ENCODE measurements at places on chromosomes 11 and 22. TPM values are rescaled to one million over a fixed set of nuclear protein-coding genes. Genes with fewer than 3 reads are reported as not detected.

The P2RY6 gene
- total RNA-seq: 0.98 TPM

The VSIG2 gene
- 2.1 TPM for total RNA-seq

The KIF18A gene
- 0.29 TPM for total RNA-seq

- DNase-seq: no peak
Measured at GRCh38 chr11:115506954-115507675, 2.9 kb upstream of the CADM1 start.

DNA sequence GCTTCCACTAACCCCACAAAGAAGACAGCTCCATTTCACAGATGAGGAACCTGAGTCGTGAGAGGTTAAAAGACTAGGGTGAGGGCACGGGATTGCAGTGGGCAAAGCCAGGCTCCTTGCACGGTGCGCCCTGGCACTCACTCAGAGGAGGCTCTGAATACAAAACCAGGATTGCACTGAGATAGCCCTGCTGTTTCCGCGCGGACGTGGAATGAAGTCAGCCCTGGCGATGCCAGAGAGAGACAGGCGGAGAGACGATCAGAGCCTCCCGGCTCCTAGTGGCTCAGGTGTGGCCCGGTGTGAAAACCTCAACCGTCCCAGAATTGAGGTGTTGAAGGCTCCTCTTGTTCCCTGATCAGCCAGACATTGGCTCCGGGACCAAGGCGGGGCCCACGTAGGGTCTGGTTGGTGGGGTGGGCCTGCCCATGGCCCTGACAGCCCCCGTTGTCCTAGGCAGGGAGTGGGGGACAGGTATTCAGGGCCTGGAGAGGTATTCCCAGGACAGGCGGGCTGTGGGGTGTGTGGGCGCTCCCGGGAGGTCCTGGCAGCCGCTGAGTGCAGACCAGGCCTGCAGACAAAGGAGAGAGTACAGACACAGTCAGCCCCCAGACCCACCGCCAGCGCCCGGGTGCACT is 43.1 kb upstream of the LINC01488 start:
- peak; percentile 43 for DNase-seq

GRCh38 chr22:43216738-43217137 is 29.8 kb upstream of the TTLL12 start:
- no peak for DNase-seq

GRCh38 chr11:65116370-65117205 is 913 bp downstream of the ZNHIT2 start:
- DNase-seq: peak; percentile 49

Data from pancreas (tissue), 10 donors.